ENCODE measurements at places on chromosomes 11 and 22.

DNA sequence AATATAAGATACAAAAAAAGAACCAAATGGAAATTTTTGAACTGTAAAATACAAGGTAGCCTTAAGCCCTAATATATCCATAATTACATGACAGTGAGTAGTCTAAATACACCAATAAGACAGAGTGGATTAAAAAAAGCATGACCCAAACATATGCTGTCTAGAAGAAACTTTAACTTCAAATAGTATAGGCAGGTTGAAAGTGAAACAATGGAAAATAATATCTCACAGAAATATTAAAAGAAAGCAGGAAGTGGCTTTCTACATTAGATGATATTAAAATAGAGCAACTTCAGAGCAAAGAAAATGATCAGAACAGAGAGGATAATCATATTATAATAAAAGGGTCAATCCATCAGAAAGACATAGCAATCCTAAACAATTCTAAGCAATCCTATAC, 21.8 kb downstream of the DCUN1D5 start:
- no peak for DNase-seq

GRCh38 chr22:38531251-38531938, 25.3 kb upstream of the DDX17 start:
- DNase-seq: no peak

DNA sequence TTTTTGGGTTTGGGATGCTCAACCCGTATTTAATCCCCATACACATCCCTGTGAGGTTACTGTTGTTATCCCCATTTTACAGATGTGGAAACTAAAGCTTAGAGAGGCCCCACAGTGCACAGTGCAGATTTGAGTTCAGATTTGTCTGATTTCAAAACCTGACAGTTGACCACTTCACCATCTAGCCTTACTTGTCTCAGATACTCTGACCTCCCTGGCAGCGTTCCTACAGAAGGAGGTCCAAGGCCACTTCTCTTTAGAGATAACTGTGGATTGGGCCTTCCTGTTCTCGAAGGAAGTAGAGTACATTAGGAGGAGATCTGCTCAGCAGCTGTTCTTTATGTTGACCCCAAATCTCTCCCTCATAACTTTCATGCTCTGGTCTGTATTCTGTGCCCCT, 46.7 kb upstream of the CTTN start:
- DNase-seq: no peak

DNA sequence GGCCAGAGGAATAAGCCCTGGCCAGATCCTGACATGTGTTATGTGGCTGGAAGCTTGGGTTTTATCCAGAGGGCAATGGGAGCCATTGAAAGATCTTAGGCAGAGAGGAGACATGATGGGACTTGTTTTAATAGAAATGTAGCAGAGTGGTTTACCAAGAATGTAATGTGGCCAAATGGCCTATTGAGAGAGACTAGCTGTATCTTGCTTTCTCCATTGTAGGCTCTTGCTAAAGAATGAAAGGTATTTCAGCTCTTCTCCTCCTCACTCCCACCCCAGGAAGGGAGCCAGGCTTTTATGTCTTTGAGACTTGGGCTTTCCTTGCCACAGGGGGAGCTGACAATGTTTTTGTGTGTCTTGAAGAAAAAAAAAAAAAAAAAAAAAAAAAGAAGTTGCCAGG, 82.3 kb downstream of the TRIM29 start:
- DNase-seq: no peak

GRCh38 chr11:7020183-7020917, at the start of the genes NLRP14 and ZNF214:
Gene NLRP14, plus strand, starts transcription at chr11:7020479. Its CDS starts 18,108 bp downstream, at chr11:7038587.
Gene ZNF214, minus strand, starts transcription at chr11:7020346. Its CDS starts 17,511 bp downstream, at chr11:7002835.
- DNase-seq: no peak

- no peak for DNase-seq
Measured at GRCh38 chr11:76682684-76683083, 12.1 kb upstream of the LRRC32 start.

GRCh38 chr22:31977141-31977841, 33.0 kb downstream of the YWHAH start:
- DNase-seq: peak; percentile 72

DNA sequence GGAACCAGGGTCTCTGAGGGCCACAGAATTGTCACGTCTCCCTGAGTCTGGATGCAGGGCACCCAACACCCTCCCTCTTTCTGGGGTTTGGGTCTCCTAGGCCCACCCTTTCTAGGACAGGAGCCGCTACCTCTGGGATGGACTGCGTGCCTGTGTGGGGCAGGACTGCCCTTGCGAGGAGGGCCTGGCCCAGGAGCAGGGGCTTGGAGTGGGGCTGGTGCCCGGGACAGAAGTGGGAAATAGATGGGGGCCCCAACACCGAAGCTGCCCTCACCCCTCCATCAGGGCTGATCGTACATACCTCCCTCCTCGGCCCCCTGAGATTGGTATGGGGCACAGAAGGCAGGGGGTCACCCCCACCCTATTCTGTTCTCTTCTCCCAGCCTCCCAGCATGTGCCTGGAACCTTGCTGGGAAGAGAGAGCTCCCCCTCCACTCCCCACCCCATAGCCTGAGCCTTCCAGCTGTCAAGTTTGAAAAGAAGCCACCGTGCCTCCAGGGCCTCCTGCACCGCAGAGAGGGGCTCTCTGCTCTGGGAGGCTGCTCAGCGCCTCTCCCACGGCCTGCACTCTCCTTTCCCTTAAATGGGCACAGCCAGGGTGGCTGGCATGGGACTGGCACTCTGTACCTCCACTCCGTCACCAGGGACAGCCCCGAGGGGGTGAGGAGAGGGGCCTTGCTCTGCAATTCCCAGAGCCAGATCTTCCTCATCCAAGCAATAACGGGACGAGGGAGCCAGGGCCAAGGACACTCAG, 1.8 kb downstream of the LRRC10B start:
- no peak for DNase-seq

- DNase-seq: no peak
Measured at GRCh38 chr11:30921811-30922210, 335.7 kb upstream of the MPPED2 start.

DNA sequence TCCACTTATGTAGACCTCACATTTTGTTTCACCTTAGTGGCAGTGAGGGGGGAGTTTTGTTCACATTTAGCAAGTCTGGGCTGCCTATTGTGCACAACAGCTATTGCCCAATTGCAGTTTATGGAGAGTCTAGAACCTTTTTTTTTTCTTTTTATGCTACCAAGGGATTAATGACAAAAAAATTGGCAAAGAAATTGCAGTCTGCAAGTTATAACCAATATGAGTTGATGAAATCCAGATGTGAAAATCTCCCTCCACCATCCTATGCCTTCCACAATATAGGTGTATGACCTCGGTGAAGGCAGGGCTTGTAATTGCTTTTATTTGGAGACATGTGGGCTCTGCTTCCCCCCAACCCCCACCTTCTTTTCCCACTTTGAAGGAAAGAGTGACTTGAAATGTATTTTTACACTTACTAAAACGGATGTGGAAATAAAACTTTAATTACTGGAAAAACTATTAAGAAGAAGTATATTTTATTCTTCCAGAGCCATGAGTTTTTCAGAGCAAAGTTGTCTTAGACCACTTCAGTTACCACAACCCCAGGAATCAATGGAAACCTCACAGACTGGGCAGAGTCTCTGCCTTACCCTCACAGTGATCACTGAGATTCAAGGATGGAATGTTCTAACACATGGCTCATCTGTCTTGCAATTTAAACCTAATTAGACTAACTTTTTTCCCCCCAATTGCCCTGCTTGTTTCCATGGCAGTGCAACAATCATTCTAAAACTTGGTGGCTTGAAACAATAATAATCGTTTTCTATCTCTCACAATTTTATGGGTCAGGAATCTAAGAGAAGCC, 120.8 kb upstream of the SLC5A12 start:
- DNase-seq: no peak

DNA sequence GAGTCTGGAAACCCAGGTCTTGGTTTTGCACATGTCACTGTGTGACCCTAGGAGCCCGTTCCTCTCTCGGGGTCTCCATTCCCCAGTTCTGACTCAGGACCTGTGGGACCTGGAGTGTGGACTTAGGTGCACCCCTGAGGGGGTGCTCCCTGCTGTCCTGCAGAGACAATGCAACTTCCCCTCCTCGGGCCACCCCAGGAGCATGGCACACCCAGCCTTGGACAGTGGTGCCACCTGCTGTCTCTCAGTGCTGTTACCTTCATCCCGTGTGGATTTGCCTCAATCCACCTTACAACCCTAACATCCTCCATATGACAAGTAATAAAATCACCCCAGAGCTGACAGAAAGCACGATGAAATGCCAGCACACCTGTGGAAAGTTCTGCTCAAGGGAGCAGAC, 27.5 kb upstream of the CRYBB3 start:
- DNase-seq: no peak

DNA sequence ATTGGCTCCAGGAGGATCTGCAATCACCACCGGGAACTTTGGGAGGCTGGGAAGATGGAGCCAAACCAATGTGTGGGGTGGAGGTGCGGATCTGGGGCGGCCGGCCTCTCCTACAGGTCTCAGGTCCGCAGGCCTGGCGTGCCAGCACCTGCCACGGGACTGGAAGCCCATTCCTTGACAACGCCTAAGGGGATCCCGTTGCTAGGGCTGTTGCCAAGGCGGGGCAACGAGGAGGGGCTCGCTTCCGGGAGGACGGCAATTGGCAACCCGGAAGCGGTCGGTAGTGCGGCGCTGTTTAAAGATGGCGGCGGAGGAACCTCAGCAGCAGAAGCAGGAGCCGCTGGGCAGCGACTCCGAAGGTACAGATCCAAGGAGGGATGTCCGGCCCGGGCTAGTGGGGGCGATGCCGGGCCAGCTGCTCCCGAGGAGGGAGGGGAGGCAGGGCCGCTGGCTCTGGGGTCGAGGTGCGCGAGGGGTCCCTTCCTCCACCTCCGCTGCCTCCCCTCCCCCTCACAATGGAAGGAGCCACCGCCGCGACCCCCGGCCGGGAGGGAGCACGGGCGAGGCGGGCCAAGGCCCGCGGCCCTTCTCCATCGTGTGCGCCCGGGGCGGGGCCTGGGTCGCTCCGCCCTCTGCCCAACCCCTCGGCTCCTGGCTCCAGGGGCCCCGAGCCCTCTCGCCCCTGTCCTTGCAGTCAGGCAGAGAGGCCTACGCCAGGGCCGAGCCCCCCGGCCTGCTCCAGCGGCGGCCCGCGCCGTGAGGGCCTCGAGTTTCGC, at the start of gene OTUB1:
OTUB1 (plus strand) TSS at position 283 of the 776 bp plus-strand sequence; CDS start at position 302, 19 bp downstream.
- DNase-seq: peak; percentile 67

GRCh38 chr11:128042290-128042751, 545.0 kb downstream of the ETS1 start:
- no peak for DNase-seq

GRCh38 chr22:24584871-24585411, 7.9 kb downstream of the LRRC75B start:
- no peak for DNase-seq

DNA sequence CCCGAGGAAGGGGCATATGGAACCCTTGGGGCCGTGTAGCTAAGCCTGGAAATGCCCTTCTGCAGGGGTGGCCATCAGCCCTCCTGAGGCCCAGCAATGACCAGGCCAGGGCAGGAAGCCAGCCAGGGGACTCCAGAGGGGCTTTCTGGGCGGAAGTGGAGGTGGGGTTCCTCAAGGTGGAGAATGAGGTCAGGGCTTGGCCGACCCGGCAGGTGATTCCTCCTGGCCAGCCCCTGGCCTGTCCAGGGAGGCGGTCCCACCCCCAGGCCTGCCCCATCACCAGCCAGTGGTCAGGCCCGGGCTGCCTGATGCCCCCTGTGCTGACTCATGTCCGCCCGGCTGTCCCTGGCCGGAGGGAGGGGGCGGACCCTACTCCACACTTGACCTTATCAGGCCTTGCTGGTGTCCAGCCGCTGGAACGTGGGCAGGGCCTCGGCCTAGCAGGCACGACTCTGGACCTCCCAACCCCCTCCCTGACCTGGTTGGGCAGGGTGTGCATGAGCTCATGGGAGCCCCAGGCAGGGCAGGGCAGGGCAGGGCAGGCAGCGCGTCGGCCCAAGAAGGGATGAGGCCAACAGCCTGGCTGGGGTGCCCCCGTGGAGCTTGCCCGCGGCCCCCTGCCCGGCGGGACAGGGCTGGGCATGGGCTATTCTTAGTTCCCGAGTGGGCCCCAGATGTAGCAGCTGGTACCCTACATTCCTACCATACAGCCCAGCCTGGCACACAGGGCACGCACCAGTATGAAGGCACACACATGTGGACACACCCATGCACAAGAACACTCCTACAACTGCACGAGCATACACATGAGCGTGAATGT, 35.9 kb downstream of the RPL3 start:
- DNase-seq: no peak

GRCh38 chr11:67245046-67245445, 21.2 kb upstream of the GRK2 start:
- DNase-seq: no peak

GRCh38 chr11:63508009-63508408, 2.1 kb downstream of the LGALS12 start:
- no peak for DNase-seq

- no peak for DNase-seq
Measured at GRCh38 chr22:40328546-40329456, 17.5 kb upstream of the ADSL start.

Measured in activated CD4-positive, CD25-positive, alpha-beta regulatory T cell (primary cell).